ENCODE measurements at places on chromosomes 3 and 15. TPM values are rescaled to one million over a fixed set of nuclear protein-coding genes. Genes with fewer than 3 reads are reported as not detected.

Gene KNL1
- 32.8 TPM for total RNA-seq

GRCh38 chr15:24955531-24955921 is 739 bp downstream of the SNRPN start:
- no peak for DNase-seq

- DNase-seq: no peak
Observed at GRCh38 chr15:34188711-34189110, 21.2 kb downstream of the KATNBL1 start.

Gene OSTN
- total RNA-seq: not detected

Gene CYP11A1
- not detected for total RNA-seq

GRCh38 chr3:155079746-155080487 is at the start of gene MME:
Gene MME (plus strand): TSS chr3:155080319. CDS start chr3:155084168, 3,849 bp downstream.
- DNase-seq: no peak

- no peak for DNase-seq
Observed at GRCh38 chr3:126613479-126614188, 41.3 kb downstream of the TXNRD3 start.

DNA sequence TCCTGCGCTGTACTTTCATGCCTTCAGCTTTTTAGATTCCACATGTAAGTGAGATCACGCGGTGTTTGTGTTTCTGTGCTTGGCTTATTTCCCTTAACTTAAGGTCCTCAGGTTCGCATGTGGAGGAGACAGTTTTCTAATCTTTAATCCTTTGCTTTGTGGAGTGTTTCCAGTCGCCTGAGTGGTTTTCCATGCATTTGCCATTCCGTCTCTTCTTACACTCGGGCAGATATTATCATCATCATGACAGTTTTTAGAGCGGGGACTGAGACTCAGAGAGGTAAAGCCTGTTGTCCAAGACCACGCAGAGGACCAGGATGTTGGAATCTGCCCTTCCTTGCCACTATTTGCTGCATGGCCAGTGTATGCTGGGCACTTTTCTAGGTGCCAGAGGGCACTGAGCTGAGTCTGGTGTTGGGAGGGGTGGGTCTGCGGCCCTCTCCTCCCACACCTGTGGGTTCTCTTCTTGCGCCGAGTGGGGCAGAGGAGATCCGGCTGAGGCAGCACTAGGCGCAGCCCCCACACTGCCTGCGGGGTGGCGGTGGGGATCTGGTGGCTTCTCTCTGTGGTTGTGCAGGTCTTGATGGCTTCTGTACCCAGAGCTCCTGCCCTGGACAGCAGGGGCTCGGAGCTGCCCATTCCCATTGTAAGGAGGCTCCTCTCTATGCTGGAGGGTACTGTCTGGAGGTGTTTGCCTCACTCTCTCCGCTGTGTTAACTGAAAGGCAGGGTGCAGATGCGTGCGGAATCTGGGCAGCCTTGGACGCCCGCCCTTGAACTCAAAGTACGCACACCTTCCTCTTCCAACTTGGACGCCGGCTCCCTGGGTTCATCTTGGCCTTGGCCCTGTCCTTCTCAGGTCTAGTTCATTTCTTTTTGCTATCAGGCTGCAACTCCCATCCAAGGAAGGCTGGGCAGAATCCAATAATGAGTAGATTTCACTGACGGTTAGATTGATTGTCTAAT is 156.0 kb upstream of the RGMA start:
- DNase-seq: no peak

DNA sequence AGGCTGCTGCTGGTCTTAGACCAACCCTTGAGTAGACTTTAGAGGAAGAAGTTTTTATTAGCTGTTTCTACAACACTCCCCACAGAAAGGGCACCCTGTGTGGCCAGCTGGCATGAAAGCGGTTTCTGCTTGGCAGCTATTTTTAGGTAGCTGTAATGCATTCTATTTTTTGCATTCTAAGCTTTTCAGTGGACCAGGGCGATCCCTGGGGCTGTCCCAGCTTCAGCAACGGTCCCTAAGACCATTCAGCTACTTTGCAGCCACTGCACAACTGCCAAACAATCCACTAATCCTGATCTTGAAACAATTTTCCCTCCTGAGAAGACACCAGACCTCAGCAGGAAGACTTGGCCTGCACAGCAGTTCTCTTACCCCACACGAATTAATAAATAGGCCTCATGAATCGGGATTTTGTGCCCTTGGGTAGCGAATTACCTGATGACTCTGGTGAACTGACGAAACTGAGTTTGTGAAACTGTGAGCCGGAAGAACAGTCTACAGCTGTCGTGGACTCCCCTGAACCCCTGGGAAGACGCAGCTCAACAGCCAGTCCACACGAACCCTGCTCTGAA is 14.6 kb upstream of the TFRC start:
- DNase-seq: no peak

Gene WDR93
- total RNA-seq: not detected

GRCh38 chr15:99324082-99324620 is 72.9 kb downstream of the LRRC28 start:
- DNase-seq: peak; percentile 85

GRCh38 chr3:25433868-25434267 is 5.8 kb downstream of the RARB start:
- DNase-seq: no peak

GRCh38 chr15:95277266-95277665 is 1045.9 kb downstream of the MCTP2 start:
- no peak for DNase-seq

DNA sequence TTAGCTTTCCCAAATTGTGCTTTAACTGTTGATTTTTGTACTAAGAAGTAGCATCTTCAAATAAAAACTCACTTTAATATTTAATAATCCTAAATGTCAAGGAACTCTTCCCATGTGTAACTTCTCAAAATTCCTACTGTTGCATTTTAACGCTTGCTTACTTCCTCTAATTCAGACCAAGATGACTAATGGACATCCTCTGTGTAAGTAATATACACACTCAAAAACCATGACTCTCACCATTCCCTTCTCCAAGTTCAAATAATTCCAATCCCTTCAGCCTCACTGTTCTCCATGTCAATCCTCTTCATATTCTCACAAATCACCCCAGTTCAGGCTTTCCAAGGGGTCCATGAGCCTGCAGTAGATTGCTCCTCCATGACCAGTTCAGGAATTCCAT is 13.0 kb downstream of the MRPL46 start:
- no peak for DNase-seq

GRCh38 chr15:50009634-50010033 is 109.4 kb downstream of the ATP8B4 start:
- DNase-seq: no peak

GRCh38 chr15:52236013-52236412 is 44.8 kb upstream of the GNB5 start:
- no peak for DNase-seq

DNA sequence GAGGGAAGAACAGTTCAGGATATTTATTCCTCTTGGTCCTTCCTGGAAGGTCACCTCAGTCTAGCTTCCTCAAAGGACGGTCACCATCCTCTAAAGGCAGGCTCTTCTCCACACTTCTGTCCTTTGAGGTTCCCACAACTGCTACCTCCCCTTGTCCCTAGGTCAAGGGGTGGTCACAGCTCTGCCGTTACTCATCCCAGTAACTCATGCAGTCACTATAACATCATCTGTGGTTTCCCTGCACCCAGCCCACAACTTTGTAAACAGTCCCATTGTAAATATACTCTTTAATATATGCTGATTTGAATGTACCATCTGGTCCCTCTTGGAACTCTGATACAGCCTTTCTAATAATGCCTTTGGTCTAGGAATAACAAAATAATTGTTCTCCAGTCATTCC is 887.4 kb downstream of the FHIT start:
- DNase-seq: no peak

GRCh38 chr3:102083473-102083872 is 234.2 kb downstream of the NFKBIZ start:
- no peak for DNase-seq

- no peak for DNase-seq
Observed at GRCh38 chr15:34043813-34044212, 4.8 kb upstream of the AVEN start.

- DNase-seq: no peak
Observed at GRCh38 chr15:25184356-25185155, 229.8 kb downstream of the SNRPN start.

Gene FRMD5
- total RNA-seq: 10.1 TPM

Gene INSYN1
- total RNA-seq: 0.24 TPM

Gene DYNC1LI1
- total RNA-seq: 34.3 TPM

- DNase-seq: no peak
Observed at GRCh38 chr15:57003418-57003817, 85.0 kb downstream of the TCF12 start.

DNA sequence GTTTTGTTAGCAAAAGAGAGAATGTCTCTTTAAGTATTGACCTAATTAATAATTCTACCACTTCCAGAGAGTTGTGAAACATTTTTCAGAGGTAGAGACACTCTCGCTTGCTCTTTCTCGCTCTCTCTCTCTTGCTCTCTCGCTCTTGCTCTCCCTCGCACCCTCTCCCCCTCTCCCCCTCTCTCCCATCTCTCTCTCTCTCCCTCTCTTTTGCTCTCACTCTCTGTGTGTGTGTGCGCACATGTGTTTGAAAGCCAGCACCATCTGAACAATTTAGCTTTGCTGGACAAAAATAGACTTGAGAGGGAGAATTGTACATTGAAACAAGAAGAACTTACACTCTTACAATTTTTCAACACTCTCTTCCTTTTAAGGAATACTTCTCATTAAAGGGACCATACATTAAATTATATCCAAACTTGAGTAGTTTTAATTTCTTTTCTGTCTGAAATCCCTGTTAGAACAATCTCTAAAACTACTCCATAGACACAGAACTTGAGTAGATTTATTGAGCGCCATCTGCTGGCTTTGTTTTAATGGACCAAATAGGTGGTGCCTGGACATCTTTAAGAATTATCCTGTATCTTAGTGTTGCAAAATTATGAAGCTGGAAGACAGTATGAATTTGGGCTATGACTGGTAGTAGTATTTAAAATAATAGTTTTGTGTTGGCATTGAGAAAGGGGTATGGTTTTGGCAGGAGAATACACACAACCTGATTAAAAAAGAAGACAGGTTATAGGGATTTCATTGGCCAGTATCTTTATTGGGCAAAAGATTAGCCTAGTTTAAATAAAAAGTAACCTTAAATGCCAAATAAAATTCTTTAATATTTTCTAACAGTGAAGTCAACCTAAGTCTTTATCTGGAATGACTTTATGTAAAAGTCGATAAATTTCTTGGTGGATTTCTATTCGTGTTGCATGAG is 124.6 kb downstream of the AKAP13 start:
- DNase-seq: peak; percentile 44
